ENCODE measurements at places on chromosomes 2 and 18.

GRCh38 chr2:152005607-152006006, 93.2 kb downstream of the CACNB4 start:
- DNase-seq = no peak

- no peak for DNase-seq
Observed at GRCh38 chr2:9762164-9762563, 81.1 kb upstream of the TAF1B start.

DNA sequence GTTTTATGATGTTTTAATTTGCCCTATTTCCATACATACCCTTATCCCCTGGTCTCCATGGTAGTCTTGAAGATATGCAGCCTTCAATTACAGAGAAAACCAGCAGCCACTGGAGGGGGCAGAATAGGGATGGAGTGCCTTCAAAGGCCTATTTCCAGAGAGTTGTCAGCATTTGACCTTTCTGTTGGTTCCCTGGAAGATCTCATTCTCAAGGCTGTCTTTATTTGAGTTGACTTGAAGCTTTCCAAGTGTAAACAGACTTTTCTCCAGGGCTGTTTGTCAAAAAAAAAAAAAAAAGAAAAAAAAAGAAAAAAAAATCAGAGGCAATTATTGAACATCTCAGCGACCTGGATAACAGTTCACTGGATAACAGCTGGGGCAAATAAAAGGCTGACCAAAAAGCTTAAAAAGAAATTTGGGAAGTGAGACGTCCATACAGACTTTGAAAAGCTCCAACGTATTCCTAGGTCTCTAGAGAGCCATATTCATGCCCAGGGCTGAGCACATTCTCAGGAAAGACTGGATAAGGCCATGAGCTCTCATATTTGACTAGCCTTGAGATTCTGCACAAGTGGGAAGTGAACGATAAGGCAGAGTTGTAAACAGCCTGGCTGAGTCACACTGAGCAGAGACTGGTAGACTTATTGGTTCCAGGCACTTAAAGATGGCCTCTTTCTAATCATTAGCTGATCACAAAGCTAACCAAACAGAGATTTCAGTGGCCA, 126.6 kb downstream of the VAPA start:
- no peak for DNase-seq

DNA sequence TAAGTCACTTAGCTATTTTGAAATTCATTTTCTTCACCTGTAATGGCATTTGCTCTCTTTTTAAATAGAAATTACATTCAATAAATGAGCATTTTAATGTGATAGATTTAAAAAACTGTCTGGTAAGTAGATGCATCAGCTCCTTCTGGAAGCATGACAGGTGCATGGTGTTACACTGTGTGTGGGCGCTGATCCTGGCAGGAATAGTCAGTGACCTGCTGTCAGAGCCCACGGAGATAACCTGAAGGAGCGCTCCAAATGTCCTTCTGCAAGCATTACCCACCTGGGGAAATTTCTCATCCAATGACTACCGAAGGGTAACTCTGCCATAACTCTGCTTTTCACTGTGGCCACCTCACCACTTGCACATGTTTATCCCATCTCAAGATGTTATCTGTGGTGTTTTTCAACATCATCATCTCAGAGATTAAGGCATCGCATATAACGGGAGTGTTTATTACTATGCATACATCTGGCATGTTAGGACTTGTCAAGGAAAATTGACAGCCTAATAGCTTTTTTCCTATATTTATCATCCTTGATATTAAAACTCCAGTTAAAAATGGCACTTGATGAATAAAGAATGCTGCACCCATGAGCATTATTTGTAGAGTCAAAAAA, 637.3 kb downstream of the ERBB4 start:
- no peak for DNase-seq

- no peak for DNase-seq
Observed at GRCh38 chr18:70507970-70508369, 219.1 kb downstream of the SOCS6 start.

DNA sequence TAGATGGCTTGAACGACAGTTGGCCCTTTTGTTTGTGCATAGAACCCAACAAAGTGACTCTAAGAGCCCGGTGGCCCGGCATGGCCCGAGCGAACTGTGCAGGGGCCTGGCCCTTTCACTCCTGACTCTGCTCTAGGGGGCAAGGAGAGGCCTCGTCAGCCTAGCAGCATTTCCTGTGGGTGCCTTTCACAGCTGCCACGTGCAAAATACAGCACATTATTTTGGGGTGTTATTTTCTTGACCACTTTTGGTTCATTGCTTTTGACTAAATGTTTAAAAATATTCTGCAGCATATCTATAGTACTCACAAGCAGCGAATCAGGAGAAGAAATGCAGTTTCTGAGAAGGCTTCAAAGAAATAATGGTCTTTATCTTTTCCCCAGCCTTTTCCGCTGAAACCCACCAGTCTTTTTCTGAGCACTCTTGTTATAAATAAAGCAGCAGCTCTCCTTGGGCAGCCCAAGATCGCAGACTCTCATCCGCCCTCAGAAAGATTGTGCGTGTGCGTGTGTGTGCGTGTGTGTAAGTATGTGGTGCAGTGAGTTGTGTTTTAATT, 31.3 kb downstream of the DGKD start:
- no peak for DNase-seq

- no peak for DNase-seq
Observed at GRCh38 chr18:23902396-23902795, 112.2 kb upstream of the TTC39C start.

GRCh38 chr2:205931388-205931787, 154.6 kb downstream of the INO80D start:
- no peak for DNase-seq

- no peak for DNase-seq
Observed at GRCh38 chr2:166768393-166769123, 119.7 kb upstream of the XIRP2 start.

DNA sequence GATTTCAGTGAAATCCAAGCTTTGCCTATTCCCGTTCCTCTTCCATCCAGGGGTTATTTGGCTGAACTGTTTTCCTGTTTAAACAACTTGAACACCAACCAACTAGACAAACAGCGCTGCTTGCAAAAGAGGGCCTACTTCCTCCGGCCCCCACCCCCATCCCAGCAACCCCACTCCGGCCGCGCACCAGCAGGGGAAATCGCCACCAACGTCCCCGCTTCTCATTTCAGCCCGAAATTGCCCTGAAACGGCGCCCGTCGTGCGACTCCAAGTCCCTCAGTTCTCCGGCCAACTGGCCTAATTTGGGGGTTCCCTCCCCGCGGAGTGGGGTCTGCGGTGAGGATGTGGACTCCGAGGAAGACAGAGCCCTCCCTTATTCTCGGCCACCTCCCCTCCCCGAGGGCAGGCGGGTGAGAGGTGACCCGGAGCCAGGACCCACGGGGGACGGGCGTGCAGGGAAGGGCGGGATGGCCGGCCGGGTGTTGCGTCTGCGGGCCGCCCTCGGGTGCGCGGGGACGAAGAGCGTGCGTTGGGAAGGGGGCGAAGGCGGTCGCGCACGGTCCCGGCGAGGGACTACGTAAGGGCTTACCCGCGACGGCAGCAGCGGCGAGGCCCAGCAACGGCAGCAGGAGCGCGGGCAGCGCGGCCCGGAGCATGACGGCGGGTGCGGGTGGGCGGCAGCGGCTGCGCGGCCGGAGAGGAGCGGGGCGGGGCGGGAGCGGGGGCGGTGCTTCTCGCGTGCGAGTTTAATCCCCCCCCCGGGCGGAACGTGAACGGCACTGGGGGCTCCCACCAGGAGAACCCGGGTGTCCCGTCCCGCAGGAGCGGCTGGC, at the start of gene CD302:
TSS of gene CD302 (minus strand) at position 666 of the 833 bp plus-strand sequence. CDS start at position 656, 10 bp downstream.
- peak; percentile 49 for DNase-seq

DNA sequence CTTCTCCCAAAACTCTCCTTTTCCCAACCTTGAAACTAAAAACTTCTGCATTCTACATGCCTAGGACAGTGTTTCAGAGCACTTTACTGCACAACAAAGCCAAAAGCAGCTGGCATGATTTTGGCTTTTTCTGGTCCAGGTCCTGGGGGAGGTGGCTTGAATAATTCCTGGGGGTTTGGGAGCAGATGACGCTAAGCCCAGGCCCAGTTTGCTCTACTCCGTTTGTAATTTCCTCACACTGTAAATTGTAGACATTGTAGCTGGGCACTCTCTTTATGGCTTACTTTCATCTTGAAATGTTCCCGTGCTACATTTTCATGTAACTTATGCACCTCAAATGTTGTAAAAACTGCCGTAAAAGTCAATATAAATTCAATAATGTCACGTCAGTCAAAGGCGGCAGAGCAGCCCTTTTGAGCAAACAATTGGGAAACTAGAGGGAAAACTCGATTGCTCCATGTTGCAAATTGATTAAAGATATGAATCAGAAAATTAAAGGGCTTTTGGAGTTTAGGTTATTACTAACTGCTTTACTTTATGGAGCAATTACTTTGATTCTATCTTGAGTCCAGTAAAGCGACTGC, 373.2 kb upstream of the SLC14A2 start:
- no peak for DNase-seq

GRCh38 chr18:35241448-35241804, 592 bp downstream of the ZNF397 start:
- DNase-seq = no peak

All from activated naive CD4-positive, alpha-beta T cell treated with Interleukin-2 at 50 U/mL for 16 hours (primary cell).